ENCODE measurements at places on chromosomes 1 and 21. TPM values are rescaled to one million over a fixed set of nuclear protein-coding genes. Genes with fewer than 3 reads are reported as not detected.

Gene RPS6KA1
- total RNA-seq, result 140 TPM

Gene LCE2C
- total RNA-seq, result not detected

Gene OLFML2B
- 19.1 TPM for total RNA-seq

- H3K4me3 ChIP-seq, result no peak overlapping the region
- H3K27me3 ChIP-seq, result no peaks in the 10 kb centered on the region
- no peak for DNase-seq
- H3K4me1 ChIP-seq, result peaks cover 4% of the 10 kb centered on the region
Measured at GRCh38 chr1:24032981-24033380, 52.9 kb upstream of the SRSF10 start.

DNA sequence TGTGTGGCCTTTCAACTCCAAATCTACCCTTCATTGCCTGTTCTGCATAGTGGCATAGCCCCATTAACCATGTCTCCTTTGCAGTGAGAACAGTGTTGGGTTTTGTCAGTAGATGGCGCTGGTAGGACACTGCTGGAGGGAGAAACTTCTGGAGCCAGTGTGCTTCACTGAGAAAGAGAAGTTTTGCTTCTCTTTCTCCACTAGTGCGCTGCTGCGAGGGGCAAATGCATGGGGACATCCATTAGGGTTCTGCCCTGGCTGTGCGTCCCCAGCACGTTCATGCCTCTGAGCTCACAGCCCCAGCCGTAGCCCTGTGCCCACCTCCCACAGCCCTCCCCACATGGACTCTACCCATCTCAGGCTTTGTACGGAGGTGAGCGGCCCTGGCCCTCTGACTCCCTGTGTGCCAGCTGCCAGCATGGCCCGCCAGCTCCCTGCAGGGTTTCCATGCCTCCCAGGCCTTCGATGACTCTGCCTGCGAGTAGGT lies 53.1 kb downstream of the RIMS3 start:
- H3K4me1 ChIP-seq, result no peaks in the 10 kb centered on the region
- H3K4me3 ChIP-seq, result no peak overlapping the region
- no peaks in the 10 kb centered on the region for H3K36me3 ChIP-seq

- H3K4me1 ChIP-seq, result no peaks in the 10 kb centered on the region
- H3K27ac ChIP-seq, result no peak overlapping the region
- no peaks in the 10 kb centered on the region for H3K36me3 ChIP-seq
- no peak for DNase-seq
Measured at GRCh38 chr1:189084811-189085210, 1392.9 kb downstream of the BRINP3 start.

- H3K27me3 ChIP-seq, result no peaks in the 10 kb centered on the region
- peak overlapping the region; percentile 65 for H3K27ac ChIP-seq
- H3K36me3 ChIP-seq, result no peaks in the 10 kb centered on the region
- no peak for DNase-seq
Measured at GRCh38 chr21:37338671-37339551, 27.7 kb upstream of the DYRK1A start.

Gene LRRC8B
- total RNA-seq, result 16.4 TPM

DNA sequence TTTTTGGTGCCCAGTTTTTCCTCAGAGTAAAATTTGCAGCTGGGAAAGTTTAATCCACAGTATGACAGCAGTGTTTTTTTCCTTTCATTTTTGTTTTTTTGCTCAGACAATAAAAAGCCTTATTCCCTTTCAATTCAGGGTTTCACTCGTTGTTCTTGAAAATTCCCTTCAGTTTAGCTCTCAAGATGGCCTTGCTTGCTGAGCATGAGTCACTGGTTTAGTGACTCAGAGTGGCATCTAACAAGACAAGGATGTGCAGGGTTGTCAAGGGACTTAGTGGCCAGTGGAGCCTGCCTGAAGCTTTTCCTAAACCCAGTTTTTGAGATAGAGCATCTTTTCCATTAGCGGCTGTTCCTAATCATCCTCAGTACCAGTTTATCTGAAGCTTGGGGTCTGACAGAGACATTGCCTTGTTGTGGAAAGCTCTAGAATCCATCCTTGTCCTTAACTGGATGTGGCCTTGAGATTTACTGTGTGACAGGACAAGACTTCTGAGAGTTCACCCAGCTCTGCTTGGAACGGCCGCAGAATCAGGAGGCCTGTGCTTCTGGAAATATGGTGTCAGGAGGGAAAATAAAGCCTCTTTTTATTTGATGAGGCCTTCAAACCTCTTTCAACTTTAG lies 48.4 kb upstream of the DNAJC6 start:
- H3K4me1 ChIP-seq, result peaks cover 16% of the 10 kb centered on the region
- H3K27me3 ChIP-seq, result peaks cover 6% of the 10 kb centered on the region
- H3K36me3 ChIP-seq, result no peaks in the 10 kb centered on the region
- no peak overlapping the region for H3K27ac ChIP-seq
- DNase-seq, result no peak

Gene CCDC17
- total RNA-seq, result 20.3 TPM

GRCh38 chr1:114531094-114531493 lies 20.1 kb upstream of the TRIM33 start:
- no peak overlapping the region for H3K27ac ChIP-seq
- H3K4me3 ChIP-seq, result no peak overlapping the region
- no peaks in the 10 kb centered on the region for H3K27me3 ChIP-seq

DNA sequence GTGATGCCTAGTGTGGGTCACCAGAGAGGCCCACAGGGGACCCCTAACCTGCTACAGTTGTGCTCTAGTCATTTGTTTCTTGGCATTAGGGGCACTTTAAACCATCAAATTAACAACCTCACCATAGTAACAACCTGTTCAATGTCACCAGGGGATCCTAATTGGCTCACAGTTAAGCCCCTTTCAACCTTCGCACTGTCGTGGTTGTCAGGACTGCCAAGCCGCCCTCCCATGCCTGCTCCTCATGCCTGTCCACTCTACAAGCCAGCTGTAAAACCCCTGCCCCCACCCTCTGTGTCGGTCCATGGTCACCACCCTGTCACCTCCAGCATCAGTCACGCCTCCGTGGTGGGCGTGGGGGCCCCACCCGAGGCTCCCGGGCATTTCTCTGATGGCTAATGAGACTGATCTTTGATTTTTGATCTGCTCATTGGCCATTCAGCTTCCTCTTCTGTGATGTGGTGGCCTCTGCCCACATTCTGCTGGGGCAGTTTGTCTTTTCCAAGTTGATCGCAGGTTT lies 96.6 kb downstream of the WDR4 start:
- H3K4me3 ChIP-seq, result no peak overlapping the region
- no peaks in the 10 kb centered on the region for H3K27me3 ChIP-seq
- no peaks in the 10 kb centered on the region for H3K36me3 ChIP-seq
- DNase-seq, result no peak

Gene MCM3AP
- total RNA-seq, result 96.2 TPM

GRCh38 chr1:63023171-63023570 lies 239.2 kb downstream of the ATG4C start:
- no peaks in the 10 kb centered on the region for H3K4me1 ChIP-seq
- no peak for DNase-seq
- no peaks in the 10 kb centered on the region for H3K27me3 ChIP-seq
- H3K27ac ChIP-seq, result no peak overlapping the region
- H3K4me3 ChIP-seq, result no peak overlapping the region

Gene LRRC38
- total RNA-seq, result not detected

Measured in lower lobe of right lung (tissue), 2 donors.